CD8-positive, alpha-beta memory T cell (primary cell): ENCODE measurements at places on chromosomes 2 and 18. TPM values are rescaled to one million over a fixed set of nuclear protein-coding genes. Genes with fewer than 3 reads are reported as not detected.

IL36A gene
- not detected for total RNA-seq

FTCDNL1 gene
- 5.2 TPM for total RNA-seq

TMEM169 gene
- 0.73 TPM for total RNA-seq

AQP12A gene
- not detected for total RNA-seq

GATA6 gene
- 0.11 TPM for total RNA-seq

DNA sequence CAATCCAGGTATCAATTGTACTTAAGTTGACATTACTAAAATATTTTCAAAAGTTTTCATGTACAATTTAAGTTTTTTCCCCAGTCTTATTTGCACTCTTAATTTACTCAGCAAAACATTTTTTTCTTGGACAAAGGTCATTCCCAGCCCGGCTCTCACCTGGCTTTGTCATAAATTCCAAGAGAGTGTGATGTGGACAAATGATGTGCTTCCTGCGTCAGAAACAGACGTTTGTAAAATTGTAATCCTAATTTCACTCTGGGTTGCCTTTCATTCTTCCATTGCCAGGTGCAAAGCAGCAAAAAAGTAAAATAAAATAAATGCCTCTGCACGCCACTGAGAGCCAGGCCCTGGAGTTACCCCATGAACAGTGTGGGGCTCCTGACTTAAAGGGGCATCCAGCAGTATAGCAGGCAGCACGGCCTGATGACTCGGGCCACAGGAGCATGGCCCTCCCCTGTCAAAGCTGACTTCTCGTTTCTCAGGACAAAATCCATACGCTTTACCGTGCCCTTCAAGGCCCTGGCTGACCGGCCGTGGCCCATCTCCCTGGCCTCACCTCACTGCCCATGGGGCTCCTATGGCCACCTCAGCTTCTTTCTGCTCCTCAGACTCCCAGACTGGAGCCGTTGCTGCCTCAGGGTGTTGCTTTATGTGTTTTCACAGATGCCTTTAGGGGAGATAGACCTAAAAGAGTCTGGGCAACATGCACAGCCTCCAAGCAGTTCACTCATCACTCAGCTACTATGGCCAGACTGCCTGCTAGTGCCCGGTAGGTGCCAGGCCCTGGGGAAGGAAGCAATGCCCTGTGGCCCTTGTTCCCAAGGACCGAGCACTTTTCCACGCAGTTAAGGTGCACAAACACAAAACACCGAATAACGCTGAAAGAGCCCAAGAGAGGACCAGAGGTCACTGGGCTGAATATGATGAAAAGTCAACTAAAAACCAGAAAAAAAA, 7.6 kb upstream of the TMEM185B start:
- DNase-seq, result no peak
- peak overlapping the region; percentile 67 for H3K4me3 ChIP-seq
- no peaks in the 10 kb centered on the region for H3K36me3 ChIP-seq
- H3K27me3 ChIP-seq, result no peaks in the 10 kb centered on the region
- peaks cover 39% of the 10 kb centered on the region for H3K4me1 ChIP-seq
- H3K27ac ChIP-seq, result no peak overlapping the region

DNA sequence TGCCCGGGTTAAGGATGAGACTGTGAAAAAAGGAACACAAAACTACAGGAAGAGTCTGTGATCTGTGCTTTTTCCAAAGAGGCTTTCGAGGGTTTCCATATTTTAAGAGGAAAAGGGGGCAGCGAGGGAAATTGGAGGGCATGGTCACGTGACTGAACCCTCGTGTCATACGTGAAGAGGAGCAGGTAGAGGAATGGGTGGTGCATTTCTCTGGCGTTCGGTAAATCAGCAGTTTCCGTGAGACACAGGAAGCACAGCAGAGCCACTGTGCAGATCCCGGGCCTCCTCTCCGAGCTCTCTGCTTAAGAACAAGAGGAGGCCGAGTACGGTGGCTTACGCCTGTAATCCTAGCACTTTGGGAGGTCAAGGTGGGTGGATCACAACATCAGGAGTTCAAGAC, 219.7 kb downstream of the NDUFA10 start:
- no peaks in the 10 kb centered on the region for H3K27me3 ChIP-seq
- H3K4me3 ChIP-seq, result no peak overlapping the region
- H3K27ac ChIP-seq, result no peak overlapping the region

DNA sequence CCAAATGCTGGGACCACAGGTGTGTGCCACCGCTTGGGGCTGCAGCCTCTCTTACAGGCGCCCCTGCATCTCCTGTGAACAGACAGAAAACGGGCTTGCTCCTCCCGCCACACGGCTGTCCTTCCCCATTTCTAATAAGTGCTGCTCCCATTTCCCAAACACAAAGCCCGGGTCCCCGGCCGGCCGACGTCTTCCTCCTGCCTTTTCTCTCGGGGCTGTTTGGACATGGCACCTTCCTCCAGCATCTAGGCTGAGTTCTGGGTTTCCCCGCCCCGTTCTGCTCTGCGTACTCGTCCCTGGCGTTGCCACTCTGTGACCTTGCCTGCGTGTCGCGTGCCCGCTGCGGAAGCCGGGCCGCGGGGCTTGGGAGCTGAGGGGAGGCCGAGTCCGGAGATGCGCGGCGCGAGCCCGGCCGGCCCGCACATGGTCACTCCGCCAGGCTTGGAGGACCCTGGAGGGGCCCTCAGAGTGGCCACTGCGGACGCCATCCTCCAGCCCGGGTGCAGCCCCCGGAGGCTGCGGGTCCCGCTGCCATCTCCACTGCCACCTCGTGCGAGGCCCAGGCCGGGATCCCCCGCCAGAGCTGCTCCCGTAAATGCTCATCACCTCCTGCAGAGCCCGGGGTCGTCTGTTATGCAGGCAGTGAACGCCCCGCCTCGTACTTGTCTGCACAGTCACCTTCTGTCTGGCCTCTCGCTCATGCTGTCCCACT, 26.3 kb downstream of the PRELID3A start:
- H3K27me3 ChIP-seq, result no peaks in the 10 kb centered on the region
- H3K36me3 ChIP-seq, result no peaks in the 10 kb centered on the region
- no peak for DNase-seq
- no peak overlapping the region for H3K27ac ChIP-seq
- H3K4me3 ChIP-seq, result no peak overlapping the region
- no peaks in the 10 kb centered on the region for H3K4me1 ChIP-seq

DNA sequence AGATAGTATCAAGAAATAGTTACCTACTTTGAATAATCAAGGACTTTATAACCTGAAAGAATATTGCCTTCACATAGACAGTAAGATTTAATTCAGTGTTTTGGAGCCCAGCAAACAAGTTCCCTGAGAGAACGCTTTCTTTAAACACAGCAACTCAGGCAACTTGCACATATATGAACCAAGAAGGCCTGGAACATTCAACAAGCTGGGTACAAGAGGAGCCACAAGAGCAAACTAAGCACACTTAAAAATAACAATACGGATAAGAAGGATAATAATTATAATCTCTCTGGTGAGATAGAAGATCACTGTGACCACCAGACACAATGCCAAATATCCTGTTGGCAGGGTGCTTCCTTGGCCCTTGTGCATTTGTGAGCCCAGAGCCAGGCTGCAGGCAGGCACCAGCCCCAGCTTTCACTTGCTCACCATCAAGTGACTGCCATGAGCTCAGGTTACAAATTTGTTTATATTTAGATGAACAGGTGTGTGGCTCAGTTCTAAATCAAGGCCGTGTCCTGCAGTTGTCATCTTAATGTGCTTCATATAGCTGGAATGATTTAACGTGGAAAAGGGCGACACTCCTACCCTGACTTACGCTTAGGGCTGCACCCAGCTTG, 446.6 kb downstream of the IRS1 start:
- no peaks in the 10 kb centered on the region for H3K27me3 ChIP-seq
- no peak overlapping the region for H3K4me3 ChIP-seq
- no peaks in the 10 kb centered on the region for H3K36me3 ChIP-seq

- no peaks in the 10 kb centered on the region for H3K36me3 ChIP-seq
- DNase-seq, result no peak
- no peaks in the 10 kb centered on the region for H3K4me1 ChIP-seq
- H3K27ac ChIP-seq, result no peak overlapping the region
Measured at GRCh38 chr2:179898873-179899272, 37.5 kb upstream of the ZNF385B start.

- no peaks in the 10 kb centered on the region for H3K27me3 ChIP-seq
- H3K27ac ChIP-seq, result no peak overlapping the region
- H3K4me1 ChIP-seq, result no peaks in the 10 kb centered on the region
- H3K36me3 ChIP-seq, result no peaks in the 10 kb centered on the region
- no peak for DNase-seq
Measured at GRCh38 chr2:160157861-160158829, 41.9 kb downstream of the ITGB6 start.

DNA sequence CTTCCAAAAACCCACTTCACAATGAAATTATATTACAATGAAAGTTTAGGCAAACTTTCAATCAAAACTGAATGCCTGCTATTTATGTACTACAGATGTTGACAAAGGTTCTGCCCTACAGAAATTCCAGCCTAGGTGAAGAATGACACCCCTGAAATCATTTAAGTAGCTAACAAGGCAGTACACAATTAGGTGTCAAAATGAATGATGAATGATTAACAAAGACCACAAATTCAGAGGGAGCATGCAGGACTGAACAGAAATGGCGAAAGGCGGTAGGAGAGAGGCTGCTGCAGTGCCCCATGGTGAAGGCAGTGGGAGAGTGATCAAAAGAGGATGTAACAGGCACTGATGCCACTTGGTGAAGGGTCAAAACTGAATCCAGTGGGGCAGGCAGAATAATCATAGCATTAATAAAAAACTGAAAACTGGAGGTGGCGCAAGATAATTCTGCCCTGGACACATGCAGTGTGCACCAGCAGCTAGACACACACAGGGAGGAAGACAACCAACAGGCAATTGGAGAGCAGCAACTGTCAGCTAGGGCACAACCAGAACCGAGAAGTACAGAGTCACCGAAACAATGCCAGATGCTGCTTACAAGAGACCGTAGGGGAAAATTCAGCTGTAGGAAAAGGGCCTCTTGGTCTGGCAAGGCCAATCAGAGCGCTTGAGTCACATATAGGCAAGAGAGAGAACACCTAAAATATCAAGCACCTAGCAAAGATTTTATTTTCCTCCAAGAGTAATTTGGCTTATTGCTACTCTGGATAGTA, 4.5 kb downstream of the TMEM131 start:
- H3K27ac ChIP-seq, result no peak overlapping the region
- H3K4me3 ChIP-seq, result no peak overlapping the region
- H3K36me3 ChIP-seq, result no peaks in the 10 kb centered on the region
- DNase-seq, result no peak

DNA sequence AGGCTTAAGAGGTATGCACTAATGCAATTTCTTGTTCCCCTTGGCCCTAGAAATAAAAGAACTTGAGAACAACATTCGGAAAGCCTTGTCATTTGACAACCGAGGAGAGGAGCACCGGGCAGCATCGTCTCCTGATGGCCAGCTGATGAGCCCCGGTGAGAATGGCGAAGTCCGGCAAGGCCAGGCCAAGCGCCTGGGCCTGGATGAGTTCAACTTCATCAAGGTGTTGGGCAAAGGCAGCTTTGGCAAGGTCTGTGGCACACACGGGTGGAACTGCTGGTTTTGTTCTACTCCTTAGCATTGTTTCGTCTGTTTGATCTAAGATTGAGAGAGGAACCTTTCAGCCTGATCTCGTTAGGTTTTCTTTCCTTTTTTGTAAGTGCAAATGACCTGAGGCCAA, 289.8 kb upstream of the EPAS1 start:
- no peak overlapping the region for H3K27ac ChIP-seq
- no peaks in the 10 kb centered on the region for H3K36me3 ChIP-seq
- H3K4me3 ChIP-seq, result no peak overlapping the region
- DNase-seq, result no peak

DNA sequence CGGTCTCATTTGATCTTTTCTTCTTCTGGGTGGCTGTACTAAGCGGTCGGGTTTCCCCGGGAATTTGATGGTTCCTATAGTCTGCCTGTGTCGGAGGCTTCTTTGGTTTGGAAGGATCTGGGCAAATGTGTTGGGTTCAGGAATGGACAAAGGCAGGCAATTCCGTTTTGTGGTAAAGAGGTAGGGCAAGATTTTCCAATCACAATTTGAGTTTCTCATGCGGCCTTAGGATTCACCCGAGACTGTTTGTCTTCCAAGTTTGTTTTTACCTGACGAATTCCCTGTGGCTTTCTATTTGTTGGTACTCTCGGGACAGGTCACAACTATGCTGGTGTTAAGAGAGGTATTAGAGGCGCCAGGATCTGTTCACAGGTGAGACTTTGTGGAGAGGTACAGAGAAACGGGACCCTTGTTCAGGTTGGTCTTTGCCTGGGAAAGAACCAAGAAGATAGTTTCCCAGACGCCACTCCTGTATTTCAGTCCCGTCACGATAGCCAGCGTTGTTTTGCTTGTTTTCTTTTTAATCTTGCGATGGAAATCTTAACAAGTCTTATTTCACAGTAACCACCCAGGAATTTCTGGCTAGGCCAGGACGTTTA, 3.0 kb downstream of the SP5 start:
- peaks cover 45% of the 10 kb centered on the region for H3K27me3 ChIP-seq
- no peak overlapping the region for H3K4me3 ChIP-seq
- peaks cover 22% of the 10 kb centered on the region for H3K4me1 ChIP-seq
- DNase-seq, result no peak
- H3K27ac ChIP-seq, result no peak overlapping the region

DNA sequence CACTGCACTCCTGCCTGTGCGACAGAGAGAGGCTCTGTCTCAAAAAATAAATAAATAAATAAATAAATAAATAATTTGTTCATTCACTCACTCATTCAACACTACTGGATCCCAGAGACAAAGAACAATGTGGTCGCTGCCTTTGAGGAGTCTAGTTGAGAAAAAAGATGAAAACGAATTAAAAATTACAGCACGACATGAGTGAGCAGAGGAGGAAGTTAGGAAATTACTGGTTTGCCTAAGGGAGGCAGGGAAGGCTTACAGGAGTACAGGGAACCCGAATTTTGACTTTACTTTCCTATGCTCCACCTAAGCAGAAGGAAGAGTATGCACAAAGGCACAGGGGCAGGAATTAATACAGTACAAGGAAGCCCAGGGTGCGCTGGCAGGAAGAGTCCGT, 4.2 kb upstream of the KCMF1 start:
- no peaks in the 10 kb centered on the region for H3K36me3 ChIP-seq
- H3K27me3 ChIP-seq, result no peaks in the 10 kb centered on the region
- no peak for DNase-seq

DNA sequence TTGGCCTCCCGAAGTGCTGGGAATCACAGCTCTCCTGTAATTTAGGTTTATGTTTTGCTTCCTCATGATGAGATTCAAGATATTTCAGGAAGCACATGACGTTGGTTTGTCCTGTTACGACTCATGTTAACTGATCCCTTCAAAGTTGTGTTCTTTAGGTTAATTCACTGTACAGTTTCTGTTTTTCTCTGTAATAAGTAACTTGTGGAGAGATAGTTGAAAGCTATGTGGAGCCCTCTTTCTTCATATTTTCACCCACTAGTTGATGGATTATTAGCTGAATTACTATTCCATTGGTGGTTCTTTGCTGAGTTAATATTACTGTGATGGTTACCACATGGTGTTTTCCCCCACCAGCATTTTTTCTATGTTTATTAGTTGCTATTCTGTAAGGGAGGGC, 18.3 kb upstream of the CHCHD5 start:
- no peaks in the 10 kb centered on the region for H3K27me3 ChIP-seq
- no peak for DNase-seq
- no peak overlapping the region for H3K27ac ChIP-seq
- peaks cover 36% of the 10 kb centered on the region for H3K36me3 ChIP-seq
- no peak overlapping the region for H3K4me3 ChIP-seq
